Right lobe of liver (tissue), 6 donors: ENCODE measurements at places on chromosomes 11 and 22. TPM values are rescaled to one million over a fixed set of nuclear protein-coding genes. Genes with fewer than 3 reads are reported as not detected.
A peak's percentile ranks its signal among the peaks of the same experiment; 100 is the strongest.

DNA sequence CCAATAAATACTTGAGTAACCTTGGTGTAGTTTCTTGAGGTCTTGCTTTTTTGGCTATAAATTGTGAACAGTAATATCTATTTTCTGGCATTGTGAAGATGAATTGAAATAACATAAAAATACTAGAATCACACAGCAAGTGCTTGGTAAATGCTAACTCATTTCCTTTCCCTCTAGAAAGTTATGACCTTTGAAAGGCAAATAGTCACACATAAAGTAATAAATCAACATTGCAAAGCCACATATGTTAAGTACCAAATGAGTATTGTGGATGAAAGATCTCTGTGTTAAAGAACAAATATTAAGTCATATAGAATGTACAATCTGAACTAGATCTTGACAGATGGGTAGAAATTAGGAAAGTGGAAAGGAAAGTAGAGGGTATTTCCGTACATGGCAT is 559.6 kb upstream of the CCDC90B start:
- DNase-seq, result no peak
- no peaks in the 10 kb centered on the region for H3K36me3 ChIP-seq
- H3K4me1 ChIP-seq, result peaks cover 8% of the 10 kb centered on the region
- H3K27me3 ChIP-seq, result no peaks in the 10 kb centered on the region
- no peak overlapping the region for H3K4me3 ChIP-seq

GRCh38 chr22:27318516-27318915 is 483.0 kb downstream of the MN1 start:
- H3K27me3 ChIP-seq, result no peaks in the 10 kb centered on the region
- no peaks in the 10 kb centered on the region for H3K36me3 ChIP-seq
- no peak overlapping the region for H3K27ac ChIP-seq
- no peak for DNase-seq
- H3K4me3 ChIP-seq, result no peak overlapping the region

DNA sequence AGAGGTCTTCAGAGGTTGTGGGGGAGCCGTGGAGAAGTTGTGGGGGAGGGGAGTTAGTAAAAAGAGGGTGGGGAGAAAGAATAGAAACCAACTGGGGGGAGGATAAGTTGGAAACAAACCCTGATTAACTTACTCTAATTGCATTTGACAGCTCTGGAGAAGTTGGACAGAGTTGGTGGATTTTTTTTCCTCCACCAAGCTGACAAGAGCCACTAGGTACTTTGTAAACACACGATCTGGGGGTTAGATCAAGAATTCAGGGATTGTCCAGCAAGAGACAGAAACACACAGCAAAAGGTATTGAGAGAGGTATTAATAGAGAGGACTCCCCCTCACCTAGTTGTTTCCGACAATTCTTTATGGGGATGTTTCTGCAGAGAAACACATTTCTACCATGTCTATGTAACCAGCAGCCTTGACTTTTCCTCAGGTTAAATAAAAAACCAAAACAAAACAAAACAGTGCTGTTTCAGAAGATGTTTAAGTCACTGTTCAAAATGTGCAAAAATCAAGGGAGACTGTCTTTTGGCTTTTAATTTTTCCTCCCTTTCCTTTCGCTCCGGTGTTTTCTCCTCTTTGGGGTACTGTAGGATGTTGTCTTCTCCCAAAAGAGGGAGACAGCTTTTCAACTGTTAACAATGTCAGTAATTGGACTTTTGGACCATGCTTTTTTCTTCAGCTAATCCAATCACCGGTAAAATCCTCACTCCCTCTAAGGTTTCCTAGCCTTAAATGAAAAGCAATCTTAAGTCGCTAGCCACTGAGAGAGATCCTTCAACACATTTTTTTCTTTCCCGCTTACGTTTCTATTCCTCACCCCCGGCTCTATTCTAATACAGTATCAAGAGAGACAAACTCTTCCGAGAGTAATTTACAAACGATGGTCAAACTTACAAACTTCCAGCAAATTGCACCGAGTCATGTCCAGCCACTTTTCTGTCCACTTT is 708 bp downstream of the MAML2 start:
- H3K4me3 ChIP-seq, result peak overlapping the region; percentile 60
- no peaks in the 10 kb centered on the region for H3K36me3 ChIP-seq
- H3K27me3 ChIP-seq, result no peaks in the 10 kb centered on the region
- no peaks in the 10 kb centered on the region for H3K4me1 ChIP-seq
- no peak for DNase-seq

Gene CDC42EP1
- total RNA-seq, result 35.2 TPM

Gene SMC1B
- not detected for total RNA-seq

Gene LARGE2
- 0.43 TPM for total RNA-seq
